CD4-positive, alpha-beta T cell treated with Interleukin-10 for 1 hour (primary cell): ENCODE measurements at places on chromosomes 7 and 10.

DNA sequence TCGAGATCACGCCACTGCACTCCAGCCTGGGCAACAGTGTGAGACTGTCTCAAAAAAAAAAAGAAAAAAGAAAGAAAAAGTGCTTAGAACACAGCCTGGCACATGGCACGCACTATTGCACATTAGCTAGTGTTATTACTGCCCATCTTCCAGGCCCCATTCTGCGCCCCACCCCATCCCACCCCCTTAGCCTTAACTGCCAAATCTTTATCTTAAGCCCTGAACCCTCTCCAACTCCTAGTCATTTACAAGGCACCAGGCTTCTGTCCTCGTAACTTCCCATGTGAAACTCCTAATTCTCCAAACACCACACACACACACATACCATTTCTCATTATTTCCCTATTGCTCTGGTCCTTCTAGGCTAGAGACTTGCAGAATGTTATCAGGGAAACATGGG is 4.8 kb downstream of the FRAT2 start:
- DNase-seq = no peak

DNA sequence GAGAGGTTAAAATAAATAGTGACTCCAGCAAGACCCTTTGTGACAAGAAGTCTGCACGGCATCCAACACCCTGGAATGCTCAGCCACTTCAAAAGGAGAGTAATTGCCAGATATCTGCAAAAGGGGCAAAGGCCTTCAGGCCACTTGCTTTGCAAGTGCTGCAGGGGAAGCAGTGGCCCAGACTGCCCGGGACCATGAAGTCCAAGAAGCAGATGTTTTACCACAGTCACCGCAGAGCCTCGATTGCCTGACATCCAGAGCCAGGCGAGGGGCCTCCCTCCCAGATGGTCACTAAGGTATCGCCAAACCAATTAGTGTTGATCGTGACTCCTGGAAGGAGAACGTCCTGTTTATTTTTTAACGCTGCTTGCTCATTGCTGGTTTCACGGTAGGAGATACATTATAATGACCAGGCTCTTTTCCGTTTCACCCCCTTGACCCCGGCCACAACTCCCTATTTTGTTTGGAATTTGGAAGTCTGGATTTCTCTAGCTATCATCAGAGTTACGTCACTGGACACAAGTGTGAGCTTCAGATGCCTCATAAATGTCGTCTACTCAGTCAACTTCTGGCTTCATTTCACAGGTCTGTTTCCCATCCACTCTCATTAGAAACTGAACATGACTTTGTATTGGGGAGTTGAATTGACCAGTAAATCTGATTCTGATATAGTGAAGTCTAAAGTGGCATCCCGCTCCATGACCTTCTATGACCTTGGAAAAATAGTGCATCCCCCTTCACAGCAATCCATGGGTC is 276.2 kb downstream of the WDR11 start:
- DNase-seq = no peak

- no peak for DNase-seq
Measured at GRCh38 chr7:24214670-24215069, 69.3 kb upstream of the NPY start.

- no peak for DNase-seq
Measured at GRCh38 chr7:148927123-148928045, 43.3 kb upstream of the EZH2 start.

GRCh38 chr7:51239691-51240090 is 76.9 kb downstream of the COBL start:
- DNase-seq = no peak

DNA sequence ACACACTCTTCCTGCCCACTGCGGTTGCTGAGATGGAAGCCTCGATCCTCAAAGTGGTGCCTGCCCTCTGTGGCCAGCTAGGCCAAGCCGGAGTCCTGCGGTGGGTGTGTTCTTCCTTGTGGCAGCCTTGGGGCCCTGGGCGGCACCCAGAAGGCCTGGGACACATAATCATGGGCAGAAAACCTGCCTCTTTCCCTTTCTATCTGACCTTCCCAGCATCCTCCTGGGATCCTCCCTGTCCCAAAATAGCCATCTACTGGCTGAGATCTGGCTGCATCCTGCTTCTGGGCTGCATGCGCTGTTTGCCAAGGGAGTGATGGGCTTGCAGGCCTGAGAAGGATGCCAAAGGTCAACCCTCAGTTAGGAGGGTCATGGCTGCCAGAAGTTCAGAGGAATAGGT is 23.9 kb downstream of the COL13A1 start:
- no peak for DNase-seq

- DNase-seq = no peak
Measured at GRCh38 chr10:124879136-124879535, 62.8 kb upstream of the ZRANB1 start.

DNA sequence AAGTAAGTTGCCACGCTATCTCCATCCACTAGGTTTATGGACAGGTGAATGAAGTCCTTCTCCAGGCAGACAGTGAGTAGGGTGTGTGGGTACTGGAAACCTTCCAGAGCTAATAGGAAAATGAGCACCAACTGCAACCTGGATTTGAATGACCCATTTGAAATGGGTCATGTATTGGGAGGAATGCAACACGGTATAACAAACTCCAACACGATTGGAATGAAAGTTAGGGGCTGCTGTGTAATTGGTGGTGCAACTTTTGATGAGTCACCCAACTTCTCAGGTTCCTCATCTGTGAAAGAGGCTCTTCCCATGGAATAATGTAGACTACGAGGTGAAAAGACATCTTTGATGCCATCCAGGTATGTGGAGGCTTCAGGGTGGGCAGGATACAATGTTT is 241.4 kb upstream of the PODXL start:
- DNase-seq = no peak

- no peak for DNase-seq
Measured at GRCh38 chr7:155291045-155291530, 6.6 kb upstream of the INSIG1 start.

GRCh38 chr7:43303740-43304241 is 191.3 kb downstream of the HECW1 start:
- DNase-seq = no peak

- no peak for DNase-seq
Measured at GRCh38 chr10:43943119-43943817, 294.6 kb upstream of the ZNF32 start.

GRCh38 chr10:101282947-101283346 is 53.7 kb upstream of the LBX1 start:
- DNase-seq = no peak

GRCh38 chr10:5945190-5945509 is 32.2 kb downstream of the IL15RA start:
- DNase-seq = no peak

GRCh38 chr7:154836021-154836448 is 166.9 kb downstream of the PAXIP1 start:
- DNase-seq = no peak

DNA sequence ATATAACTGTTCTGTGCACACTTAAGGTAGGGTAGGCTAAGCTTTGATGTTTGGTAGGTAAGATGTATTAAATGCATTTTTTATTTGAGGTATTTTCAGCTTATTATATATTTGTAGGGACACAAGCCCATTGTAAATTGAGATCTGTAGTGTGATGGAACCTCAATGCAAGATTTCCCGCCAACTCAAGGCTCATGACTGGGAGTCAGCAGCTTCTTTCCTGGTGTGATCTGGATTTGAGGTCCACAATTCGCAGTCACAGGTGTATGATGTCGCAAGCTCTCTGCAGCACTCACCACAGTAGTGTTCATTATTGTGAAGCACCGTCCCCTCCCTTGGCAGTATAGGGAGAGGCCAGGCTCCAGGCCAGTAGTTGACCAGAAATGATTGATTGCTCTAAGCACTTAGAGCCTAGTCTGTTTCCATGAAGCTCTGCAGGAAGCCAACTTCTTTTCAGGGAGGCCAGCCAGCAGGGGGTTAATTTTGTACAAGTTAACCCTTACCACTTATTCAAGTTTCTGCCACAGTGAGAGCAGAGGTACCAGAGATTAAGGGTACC is 54.9 kb downstream of the SEM1 start:
- DNase-seq = no peak

- no peak for DNase-seq
Measured at GRCh38 chr7:46600340-46600739, 679.3 kb upstream of the IGFBP3 start.

DNA sequence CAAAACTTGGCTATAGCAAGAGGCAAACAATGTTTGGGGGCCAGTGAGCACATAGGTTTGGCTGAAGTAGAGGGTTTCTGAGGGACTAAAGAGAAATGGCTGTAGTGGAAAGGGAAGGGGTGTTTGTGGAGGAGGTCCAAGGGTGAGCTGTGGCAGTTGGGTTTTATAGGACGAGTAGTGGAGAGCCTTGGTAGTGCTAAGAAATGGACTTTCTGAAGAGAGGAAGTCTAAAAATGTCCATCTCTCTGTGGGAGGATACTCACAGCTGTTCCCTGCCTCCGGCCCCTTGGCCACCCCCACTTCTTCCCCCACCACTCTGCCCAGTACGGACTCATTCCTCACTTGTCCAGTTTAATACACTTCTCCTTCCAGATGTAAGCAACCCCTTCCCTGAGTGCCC is 64.3 kb downstream of the ZNF22 start:
- no peak for DNase-seq

DNA sequence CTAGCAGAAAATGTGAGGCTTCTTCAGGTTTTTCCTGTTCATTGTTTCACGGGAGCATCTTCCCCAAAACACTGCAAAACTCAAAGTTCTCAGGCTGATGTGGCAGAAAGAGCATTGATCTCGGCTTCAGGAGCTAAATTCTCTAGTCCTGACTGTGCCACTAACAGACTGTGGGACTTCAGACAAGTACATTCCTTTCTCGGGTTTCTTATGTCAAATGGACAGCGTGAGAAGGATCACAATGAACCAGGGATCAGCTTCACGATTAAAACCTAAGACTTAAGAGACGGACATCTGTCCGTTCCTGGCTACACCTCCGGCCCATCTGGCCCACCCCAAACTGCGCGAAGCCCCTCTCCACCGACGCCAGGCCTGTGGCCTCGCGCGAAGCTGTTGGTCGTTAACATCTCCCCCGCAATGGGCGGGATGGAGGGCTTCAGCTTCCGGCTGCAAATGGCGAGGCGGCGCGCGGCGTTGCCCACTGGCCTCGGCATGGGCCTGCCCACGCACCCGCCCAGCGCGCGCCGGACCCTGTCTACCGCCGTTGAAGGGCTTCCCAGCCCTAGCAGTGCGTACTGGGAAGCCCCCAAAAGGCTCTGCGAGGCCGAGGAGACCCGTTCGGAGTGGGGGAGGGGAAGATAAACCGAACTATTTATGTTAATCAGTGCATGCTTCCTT is 549 bp upstream of the DDX50 start:
- no peak for DNase-seq

- DNase-seq = no peak
Measured at GRCh38 chr7:127940381-127941160, 90.7 kb downstream of the LRRC4 start.

- no peak for DNase-seq
Measured at GRCh38 chr10:94210440-94211168, 152.1 kb downstream of the NOC3L start.

GRCh38 chr10:31910016-31910415 is 18.6 kb downstream of the ARHGAP12 start:
- no peak for DNase-seq

- DNase-seq = no peak
Measured at GRCh38 chr10:5503477-5503835, 4.1 kb upstream of the CALML5 start.

DNA sequence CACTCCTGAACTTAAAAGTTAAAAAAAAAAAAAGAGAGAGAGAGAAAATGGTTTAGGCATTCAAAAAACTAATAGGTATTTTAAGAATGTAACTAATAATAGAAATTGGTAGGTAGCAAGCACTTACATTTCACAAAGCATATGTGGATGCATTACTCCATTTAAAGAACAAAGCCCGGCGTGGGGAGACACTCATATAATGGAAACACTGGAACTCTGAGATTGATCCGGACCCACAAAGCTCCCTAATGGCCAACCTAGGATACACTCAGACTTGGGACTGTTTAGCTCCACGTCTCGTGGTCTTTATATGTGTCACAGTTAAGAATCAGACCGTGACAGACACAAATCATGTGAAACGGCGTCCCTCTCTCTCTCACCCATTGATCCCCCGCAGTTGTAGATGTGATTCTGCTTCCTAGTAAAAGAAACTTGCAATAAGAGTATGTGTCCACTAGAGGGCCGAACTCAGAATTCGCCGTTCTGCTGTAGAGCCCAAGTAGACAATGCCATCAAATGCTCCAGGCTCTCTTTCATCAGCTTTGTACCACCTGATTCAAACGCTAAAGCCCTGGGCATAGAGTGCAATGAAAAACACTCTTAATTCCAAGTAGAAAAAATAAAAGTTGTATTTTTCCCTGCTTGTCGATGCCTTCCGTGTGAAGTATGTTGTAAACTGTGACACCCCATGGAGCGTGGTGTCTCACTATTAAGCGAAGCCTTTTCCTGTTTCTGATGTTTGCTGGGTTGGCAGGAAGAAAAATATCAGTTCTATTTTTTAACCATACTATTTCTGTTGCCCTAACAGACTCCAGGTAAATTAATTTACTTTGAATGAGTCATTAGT is 429.0 kb upstream of the MTPN start:
- DNase-seq = peak; percentile 32
